ENCODE measurements at places on chromosomes 7 and 10.

- no peak for DNase-seq
Observed at GRCh38 chr10:109689785-109690184, 233.5 kb downstream of the XPNPEP1 start.

DNA sequence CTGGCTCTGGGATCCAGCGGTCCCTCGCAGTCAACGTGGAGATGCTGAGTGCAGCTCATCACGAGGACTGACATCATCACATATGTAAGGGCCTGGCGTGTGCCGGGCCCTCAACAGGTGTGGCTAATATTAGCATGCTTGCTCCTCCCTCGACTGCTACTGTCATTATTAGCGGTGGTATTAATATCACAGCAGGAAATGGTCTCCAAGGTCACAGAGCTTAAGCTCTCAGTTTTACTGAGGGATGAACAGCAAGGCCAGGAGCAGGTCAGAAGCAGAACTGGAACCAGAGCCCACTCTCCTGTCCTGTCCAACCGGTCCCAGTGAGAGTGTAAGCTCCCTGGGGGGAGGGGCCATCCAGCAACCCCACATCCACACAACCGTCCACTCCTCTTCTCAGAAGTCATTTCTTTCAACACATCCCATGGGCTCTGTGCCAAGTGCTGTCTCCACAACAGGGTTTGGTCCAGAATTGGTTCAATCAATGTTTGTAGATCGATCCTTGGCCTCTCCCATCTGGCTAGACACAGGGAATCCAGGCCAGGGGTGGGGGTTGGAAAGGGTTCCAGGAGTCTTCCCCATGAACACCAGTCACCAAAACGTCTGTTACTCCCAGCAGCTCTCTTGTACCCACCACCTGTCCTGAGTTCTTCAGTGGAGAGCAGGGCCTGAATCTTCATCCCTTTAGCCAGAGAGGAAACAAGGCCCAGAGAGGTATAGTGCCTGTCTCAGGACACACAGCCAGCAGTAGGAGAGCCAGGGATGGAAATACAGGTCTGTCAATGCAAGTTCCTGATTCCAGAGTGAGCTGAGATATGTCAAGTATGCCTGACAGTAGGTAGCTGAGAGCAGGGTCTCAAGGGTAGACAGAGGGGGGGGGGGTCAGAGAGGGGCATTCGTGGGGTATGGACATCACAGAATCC is 45.3 kb upstream of the ZMIZ1 start:
- DNase-seq = no peak

DNA sequence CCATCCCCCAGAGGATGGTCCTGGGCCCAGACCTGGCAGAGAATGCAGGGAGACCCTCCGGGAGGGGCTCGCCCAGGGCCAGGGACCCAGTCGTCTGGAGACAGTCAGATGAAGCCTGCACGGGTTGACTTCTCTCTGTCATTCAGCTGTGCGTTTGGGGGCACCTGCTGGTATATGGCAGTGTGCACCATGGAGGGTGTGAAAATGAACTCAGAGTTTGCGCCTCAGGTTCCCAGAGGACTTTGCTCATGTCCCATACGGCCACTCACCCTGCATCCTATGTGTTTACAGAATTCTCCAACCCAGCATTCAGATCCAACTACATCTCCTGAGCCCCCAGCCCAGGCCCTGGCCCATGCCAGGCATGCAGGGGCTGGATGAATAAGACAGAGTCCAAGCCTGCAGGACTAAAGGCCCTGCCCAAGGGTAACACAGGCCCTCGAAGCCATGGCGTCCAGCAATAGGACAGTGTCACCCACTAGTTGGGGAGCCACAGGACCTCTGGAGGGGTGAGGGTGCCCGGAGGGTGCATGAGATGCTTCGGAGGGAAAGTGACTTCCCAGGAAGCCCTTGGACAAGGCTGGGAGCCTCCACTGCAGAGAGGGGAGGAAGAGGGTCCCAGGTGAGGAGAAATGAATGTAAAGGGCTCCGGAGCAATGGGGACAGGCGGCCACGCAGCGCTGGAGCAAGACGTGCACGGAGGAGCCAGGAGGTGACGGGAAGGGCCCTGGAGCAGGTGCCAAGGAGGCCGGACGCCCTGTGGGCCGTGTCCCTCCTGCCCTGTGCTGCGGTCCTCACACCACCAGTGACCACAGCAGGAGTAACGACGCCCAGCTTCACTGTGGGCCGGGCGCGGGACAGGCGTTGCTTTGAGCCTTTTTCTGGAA is 36.3 kb downstream of the CALML3 start:
- no peak for DNase-seq

GRCh38 chr7:70303309-70303708 is 705.0 kb downstream of the AUTS2 start:
- DNase-seq = no peak

GRCh38 chr7:66076462-66077329 is 1.1 kb downstream of the ASL start:
- no peak for DNase-seq

GRCh38 chr7:137987968-137988367 is 13.9 kb downstream of the CREB3L2 start:
- no peak for DNase-seq

DNA sequence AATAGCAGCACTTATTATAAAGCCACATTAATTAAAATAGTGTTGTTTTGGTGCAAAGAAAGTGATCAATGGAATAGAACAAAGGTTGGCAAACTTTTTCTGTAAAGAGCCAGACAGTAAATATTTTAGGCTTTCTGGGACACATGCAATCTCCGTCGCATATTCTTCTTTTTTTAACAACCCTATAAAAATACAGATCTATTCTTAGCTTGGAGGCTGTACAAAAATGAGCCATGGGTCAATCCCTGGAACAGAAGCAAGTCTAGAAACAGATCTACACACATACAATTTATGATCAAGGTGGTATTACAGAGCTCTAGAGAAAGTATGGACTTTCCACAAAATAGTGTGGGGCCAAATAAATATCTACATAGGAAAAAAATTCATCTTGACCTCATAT is 71.8 kb downstream of the ARHGAP21 start:
- DNase-seq = no peak

GRCh38 chr10:6228647-6229046 is 25.9 kb downstream of the PFKFB3 start:
- no peak for DNase-seq

DNA sequence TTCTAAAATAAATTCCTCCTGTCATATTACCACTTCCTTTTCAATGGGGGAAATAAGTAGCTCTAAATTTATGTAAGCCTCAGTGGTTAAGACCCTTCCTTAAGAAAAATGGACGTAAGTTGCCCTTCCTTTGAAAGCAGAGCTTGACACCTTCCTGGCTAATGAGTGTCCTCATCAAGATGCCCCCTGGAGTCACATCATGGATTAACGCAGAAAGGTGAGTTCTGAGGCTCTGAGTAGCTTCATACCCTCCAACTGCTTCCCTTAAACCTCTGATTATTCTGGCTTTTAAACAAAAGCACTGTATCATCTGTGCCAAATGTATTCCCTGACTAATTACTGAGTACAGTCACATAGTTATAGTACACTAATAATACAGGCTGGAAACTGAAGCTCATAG is 14.7 kb downstream of the KCTD7 start:
- no peak for DNase-seq

DNA sequence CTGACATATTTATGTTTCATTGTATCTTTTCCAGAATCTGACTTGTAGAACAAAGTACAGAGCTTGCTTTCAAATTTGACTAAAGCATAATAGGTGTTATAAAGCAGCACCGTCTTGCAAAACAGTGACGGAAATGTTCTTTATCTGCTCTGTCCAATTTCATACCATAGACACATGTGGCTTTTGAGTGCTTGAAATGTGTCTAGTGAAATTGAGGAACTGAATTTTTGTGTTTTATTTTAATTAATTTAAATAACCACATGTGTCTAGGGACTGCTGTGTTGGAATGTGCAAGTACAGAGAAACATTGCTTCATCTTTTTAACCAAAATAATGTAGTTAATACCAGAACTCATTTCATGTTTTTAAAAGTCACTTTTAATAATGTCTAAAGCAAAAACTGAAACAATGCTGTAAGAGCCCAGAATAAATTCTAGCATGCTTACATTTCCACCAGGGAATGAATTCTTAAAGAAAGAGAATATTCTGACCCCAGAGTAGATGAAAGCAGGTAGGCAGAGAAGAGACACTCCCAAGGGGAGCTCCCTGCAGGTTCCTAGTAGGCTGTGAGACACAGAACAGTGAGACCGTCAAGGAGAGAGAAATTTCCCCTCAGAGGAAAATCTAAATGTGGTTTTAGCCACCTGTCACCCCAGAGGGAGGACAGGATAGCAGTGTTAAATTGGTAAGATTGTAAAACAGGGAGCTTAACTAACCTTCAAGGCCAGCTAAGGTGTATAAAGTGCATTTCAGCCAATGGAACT is 175.3 kb upstream of the KMT2E start:
- DNase-seq = no peak

DNA sequence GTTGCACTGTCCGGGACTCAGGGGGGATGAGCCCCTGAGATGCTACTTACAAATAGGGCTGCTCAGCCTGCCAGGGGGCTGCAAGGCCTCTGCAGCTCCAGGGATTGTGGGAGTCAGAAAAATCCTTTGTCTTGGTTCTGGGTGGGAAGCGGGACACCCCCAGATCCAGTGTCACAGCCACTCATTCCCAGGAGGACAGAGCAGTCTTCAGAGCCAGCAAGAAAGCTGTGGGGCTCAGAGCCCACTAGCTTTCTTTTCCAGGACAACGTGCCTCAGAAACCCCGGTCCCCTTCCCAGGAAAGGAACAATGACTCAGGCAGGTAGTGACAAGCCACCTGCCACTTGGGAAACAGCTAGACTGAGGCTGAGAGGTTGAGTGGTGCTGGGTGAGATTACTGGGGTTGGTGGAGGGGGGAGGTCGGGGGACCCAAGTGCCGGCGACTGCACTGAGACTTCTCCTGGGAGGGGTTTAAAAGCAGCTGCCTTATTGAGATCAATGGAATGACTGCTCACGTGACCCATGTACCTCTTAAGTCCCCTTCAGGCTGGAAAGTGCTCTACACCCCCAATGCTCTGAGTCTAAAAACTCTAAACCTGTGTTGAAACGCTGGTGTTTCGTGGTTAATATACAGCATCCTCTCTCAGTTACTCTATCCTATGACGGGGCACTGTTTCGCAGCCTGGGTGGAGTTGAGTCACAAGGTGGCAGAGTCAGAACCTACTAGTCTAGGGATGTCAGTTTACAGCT is 123.6 kb downstream of the UBE2H start:
- no peak for DNase-seq

DNA sequence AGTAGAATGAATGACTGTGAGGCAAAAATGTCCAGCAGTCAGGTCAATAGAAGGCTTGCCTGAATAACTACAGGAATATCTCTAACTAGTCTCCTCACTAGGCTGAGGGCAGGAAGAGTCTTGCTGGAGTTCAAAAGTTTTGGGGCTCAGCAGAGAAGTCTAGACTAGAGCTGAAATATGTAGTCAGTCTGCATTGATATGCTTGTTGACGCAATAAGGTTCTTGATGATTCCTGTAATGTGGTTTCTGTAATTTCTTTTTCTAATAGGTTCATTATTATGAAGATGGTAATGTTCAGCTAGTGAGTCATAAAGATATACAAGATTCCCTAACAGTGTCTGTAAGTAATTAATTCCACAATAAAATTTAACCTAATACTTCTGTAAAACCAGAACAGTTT is 41.5 kb upstream of the ST7 start:
- DNase-seq = no peak

GRCh38 chr10:14758994-14759664 is 15.6 kb downstream of the FAM107B start:
- no peak for DNase-seq

DNA sequence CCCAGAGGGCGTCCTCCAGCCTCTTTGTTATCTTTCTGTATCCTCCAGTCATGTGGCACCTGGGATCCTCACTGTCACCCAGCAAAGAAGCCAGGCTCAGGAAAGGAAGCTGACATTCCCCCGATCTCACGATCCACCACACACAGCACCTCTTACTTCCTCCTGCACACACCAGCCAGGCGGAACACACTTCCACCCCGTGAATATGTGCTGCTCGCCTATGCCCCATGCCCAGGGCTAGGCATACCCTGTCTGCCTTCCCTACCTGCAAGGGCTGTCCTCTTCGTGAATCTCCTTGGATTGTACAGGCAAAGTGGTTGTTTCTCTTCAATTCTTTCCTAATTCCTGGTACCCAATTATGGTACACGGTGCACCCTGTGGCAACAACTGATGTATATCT is 191.0 kb downstream of the TNS3 start:
- DNase-seq = no peak
